ENCODE measurements at places on chromosomes 5 and 9.

DNA sequence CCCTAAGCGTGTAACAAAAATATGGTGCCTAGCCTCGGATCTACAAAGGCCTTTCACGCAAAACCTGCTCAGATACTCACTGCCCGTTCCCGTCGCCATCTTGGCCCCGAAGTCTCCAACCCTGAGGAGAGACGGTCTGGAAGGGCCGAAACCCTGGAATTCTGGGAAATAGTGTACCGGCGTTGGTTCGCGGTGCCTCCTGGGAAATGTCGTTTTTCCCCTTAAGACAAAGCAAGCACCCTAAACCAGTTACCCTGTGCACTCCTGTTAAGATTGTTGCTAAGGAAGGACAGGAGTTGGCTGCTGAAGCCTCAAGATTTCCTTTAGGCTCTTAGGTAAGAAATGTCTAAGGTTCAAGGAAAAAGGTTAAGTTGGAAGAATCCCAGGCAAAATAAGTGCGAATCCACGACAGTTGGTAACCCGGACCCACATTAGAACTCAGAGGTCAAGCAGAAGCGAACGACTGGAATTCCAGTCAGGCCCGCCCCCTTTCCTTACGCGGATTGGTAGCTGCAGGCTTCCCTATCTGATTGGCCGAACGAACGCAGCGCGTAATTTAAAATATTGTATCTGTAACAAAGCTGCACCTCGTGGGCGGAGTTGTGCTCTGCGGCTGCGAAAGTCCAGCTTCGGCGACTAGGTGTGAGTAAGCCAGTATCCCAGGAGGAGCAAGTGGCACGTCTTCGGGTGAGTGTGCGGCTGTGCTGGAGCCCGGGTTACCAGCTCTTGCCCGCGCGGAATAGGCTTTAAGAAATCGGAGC, at the start of the genes BRD8 and KIF20A:
Gene BRD8 (minus strand): TSS at position 115 of the 761 bp plus-strand sequence. CDS start 16 bp downstream, at position 99.
Gene KIF20A (plus strand): TSS at position 597 of the 761 bp plus-strand sequence. CDS start 569 bp downstream, outside the sequence.
- DNase-seq = peak; percentile 93

DNA sequence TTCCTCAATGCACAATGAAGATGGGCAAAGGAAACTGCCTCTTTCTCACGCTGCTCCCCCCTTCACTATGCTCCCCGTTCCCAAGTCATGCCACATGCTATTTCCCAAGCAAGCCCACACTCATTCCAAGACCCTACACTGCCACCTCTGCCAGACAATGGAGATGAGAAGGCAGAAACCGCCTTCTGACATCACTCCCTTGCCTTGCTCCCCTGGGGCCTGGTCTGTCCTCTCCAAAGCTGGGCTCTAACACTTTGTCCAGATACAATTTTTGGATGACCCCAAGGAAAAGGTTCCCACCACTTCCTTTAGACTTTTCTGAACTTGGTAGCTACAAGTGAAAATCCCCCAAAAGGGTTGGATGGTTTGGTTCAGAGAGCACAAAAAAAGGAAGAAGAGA, 7.2 kb upstream of the ADRA1B start:
- DNase-seq = no peak

GRCh38 chr5:116953251-116953930, 378.8 kb upstream of the SEMA6A start:
- no peak for DNase-seq

- DNase-seq = peak; percentile 85
Measured at GRCh38 chr9:95505717-95506427, 10.9 kb downstream of the PTCH1 start.

DNA sequence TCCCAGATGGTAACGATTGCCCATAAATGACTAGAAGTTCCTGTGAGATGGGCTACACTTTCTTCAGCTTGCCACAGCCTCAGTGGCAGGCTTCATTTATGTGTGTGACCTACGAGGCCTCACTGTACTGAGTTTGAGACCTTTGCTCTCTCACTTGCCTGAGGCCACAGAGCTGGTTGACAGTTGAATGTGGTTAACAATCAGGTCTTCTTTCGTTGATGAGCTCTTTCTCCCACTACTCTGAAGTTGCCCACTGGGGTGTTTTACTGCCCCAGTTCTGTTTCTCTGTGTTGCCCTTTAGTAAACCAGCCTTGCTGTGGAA, 70.5 kb downstream of the CYFIP2 start:
- DNase-seq = no peak

DNA sequence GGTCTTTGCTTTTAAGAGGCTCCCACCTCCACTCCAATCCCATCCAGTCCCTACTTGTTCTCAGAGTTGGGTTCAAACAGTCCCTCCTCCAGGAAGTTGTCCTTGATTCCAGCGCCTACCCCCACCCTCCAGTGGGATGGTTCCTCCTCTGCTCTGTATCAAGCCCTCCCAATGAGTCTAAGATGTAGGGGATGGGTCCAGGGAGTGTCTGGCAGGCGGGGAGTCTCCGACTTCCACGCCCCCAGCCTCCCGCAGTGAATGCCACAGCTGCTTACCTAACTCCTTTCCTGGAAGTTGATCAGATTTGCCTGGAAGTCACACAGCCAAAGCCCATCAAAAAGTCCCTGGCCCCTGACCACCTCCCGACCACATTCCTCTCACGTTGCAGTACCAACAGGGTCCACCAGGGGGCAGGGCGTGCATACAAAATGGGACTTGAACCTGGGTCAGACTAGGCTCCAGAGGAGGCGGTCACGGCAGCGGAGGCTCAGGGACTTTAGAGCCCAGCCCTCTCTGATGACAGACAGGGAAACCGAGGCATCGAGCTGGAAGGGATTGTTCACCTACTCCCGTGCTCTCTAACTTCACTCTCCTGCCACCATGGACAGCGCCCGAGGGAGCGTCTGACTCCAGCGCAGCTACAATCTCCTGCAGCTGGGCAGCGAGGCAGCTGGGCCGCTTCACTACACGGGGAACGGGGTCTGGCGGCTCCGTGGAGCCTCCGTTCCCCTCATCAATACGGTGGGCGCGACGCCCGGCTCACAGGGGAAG, 25.0 kb upstream of the TDRD7 start:
- DNase-seq = peak; percentile 79

DNA sequence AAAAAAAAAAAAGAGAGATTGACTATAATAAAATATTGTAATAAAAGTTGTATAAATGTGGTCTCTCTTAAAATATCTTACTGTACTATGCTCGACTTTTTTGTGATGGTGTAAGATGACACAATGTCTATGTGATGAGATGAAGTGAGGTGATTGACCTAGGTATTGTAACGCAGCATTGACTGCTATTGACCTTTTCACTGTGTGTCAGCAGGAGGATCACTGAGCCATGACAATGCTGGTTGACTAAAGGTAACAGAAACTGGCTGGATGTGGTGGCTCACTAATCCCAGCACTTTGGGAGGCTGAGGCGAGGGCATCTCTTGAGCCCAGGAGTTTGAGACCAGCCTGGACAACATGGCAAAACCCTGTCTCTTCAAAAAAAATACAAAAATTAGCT, 78.6 kb upstream of the MYO10 start:
- DNase-seq = no peak

DNA sequence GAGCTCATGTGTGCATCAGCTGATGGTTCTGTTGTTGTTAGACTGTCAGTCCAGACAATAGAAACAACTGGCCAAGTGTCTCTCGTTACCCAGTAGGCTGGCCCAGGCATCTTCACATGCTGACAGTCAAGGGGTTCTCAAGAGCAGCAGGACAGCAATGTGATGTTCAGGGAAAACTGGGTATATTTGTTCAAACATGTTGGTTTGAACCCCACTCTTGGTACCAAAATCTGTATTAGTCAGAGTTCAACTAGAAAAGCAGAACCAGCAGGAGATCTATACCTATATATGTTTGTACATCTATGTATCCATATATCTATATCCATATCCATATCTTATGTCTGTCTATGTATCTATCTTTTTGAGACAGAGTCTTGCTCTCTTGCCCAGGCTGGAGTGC, 108.1 kb downstream of the LRRC70 start:
- no peak for DNase-seq

DNA sequence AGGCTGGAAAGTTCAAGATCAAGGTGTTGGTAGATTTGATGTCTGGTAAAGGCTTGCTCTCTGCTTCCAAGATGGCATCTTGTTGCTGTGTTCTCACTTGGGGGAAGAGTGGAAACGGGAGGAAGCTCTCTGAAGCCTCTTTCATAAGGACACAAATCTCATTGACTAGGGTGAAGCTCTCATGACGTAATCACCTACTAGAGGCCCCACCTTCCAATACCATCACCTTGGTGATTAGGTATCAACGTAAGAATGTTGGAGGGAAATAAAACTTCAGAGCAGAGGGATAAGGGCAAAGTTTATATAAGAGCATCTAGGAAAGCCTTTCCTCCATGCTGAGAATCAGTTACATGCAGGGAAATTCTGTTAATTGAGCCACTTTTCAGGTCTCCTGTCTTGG, 15.4 kb upstream of the KLF9 start:
- no peak for DNase-seq

DNA sequence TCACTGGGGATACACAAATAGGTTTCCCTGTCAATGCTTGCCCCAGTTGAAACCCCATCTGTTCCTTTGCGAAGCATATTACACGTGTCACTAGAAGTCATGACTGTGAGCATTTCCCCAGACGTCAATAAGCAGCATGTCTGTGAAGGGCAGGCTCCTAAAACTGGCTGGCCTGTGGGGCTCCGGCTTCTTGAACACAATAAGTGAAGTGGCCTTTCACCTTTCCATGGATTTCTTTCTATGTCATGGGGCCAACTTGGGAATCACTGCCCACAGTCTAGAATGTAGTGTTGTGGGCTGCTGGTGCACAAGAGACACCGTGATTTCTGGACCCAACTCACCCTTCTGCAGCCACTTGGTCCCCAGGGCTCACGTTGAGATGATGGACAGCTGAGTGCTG, 60.4 kb upstream of the CTSL start:
- DNase-seq = no peak
